ENCODE measurements at places on chromosomes 7 and 10. TPM values are rescaled to one million over a fixed set of nuclear protein-coding genes. Genes with fewer than 3 reads are reported as not detected.

DNA sequence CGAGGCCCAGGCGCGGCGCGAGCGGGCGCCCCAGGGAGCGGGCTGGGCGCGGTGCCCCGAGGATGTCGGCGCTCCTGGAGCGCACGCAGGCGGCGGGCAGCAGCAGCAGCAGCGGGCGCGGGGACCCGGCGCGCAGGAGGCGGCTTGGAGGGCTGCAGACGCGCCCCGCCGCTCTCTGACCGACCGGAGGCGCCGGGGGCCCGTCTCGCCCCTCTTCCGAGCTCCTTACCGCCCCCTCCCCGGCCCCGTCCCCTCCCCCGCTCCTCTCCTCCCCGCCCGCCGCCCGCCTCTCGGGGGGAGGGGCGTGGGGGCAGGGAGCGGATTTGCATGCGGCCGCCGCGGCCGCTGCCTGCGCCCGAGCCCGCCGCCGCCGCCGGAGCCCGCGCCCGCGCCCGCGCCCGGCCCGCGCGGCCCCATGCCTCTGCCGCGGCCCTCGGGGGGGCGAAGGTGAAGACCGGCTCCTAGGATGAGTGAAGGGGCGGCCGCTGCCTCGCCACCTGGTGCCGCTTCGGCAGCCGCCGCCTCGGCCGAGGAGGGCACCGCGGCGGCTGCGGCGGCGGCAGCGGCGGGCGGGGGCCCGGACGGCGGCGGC is at the start of gene NRG3:
Gene NRG3 (plus strand): TSS at position 320 of the 592 bp plus-strand sequence.
- no peak within 1 kb of the TSS for H3K27ac ChIP-seq
- DNase-seq = no peak
- H3K4me1 ChIP-seq = no peaks in the 10 kb centered on the region
- H3K27me3 ChIP-seq = no peaks in the 10 kb centered on the region
- H3K36me3 ChIP-seq = no peaks in the 10 kb centered on the region

DNA sequence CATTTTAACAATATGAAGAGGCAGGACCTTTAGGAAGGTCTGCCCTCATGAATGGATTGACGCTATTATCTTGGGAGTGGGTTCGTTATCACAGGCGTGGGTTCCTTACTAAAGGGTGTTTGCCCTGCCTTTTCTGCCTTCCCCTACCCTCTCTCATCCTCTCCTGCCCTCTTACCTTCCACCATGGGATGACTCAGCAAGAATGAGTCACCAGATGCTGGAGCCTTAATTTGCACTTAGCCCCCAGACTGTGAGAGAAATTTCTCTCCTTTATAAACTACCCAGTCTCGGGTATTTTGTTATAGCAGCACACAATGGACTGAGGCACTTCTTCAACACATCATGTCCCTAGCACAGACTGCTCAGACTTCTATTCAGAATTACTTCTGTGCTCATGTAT is 31.4 kb upstream of the ZNF32 start:
- no peak overlapping the region for H3K4me3 ChIP-seq
- H3K4me1 ChIP-seq = no peaks in the 10 kb centered on the region
- H3K27ac ChIP-seq = no peak overlapping the region
- DNase-seq = peak; percentile 43
- H3K36me3 ChIP-seq = no peaks in the 10 kb centered on the region

DNA sequence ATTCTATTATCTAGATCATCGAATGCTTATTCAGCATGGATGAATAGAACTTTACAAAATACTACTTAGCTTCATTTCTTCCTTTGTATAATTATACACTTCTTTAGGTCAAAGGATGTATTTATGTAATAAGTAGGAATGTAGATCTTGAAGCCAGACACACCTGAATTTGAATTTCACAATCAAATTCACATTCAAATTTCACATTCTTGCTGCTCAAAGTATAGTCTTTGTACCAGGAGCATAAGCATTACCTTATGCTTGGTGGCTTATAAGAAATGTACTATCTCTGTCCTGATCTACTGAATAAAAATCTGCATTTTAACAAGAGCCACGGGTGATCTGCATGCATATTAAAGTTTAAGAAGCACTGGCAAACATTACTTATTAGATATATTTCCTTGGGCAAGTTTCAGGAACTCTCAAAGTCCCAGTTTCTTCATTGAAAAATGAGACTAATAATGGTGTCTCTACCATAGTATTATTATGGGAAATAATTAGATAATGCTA is 112.8 kb downstream of the CACNA2D1 start:
- no peak for DNase-seq
- no peaks in the 10 kb centered on the region for H3K27me3 ChIP-seq
- no peak overlapping the region for H3K4me3 ChIP-seq
- H3K27ac ChIP-seq = no peak overlapping the region

DNA sequence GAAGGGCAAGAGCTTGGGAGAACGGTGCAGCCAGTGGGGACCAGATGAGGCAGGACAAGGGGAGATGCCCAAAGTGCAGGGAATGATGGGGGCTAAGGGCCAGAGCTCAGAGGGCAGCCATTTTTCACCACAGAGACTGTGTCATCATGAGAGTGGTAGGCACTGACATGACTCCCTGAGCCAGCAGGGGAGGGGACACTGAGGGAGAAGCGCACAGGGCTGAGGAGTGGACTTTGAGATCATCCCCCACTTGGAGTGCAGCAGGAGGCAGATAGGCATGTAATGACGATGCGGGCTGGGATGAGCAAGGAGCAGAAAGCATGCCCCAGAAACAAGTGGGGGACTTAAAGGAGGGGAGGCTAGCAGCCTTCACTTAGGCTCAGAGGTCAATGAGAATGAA is 5.2 kb upstream of the SMKR1 start:
- no peak overlapping the region for H3K4me3 ChIP-seq
- no peaks in the 10 kb centered on the region for H3K27me3 ChIP-seq
- H3K27ac ChIP-seq = no peak overlapping the region
- peaks cover 2% of the 10 kb centered on the region for H3K36me3 ChIP-seq

DNA sequence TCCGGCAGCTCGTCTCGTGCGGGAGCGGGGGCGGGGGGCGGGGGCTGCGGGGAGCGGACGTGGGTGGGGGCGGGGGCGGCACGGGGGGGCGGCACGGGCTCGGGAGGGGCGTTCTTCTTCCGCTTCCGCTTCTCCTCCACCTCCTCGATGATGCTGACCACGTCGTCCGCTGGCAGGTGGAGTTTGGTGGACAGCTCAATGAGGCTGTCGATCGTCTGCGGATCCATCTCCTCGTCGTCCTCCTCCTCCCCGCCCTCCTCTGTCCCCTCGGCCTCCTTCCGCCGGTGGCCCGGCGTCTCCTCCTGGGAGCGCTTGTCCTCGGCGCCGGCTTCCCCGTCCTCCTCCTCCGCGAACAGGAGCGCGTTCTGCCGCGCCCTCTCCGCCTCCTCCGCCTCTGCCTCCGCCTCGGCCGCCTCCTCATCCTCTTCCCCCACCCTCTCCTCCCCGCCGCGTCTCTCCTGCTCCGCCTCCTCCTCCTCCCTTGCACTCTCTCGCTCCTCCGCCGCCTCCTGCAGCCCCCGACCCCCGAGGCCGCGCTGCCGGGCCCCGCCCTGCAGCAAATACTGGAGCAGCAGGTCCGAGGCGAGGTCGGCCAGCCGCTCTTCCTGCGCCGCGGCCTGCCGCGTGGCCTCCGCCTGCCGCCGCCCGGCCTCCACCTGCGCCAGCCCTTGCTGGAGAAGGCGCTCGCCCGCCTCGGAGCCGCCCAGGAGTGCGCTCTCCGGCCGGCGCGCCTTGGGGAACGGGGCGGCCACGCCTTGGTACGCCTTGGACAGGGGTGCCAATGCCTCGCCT is 1.9 kb downstream of the VGF start:
- H3K4me3 ChIP-seq = peak overlapping the region; percentile 35
- H3K4me1 ChIP-seq = peaks cover 20% of the 10 kb centered on the region
- H3K36me3 ChIP-seq = peaks cover 22% of the 10 kb centered on the region
- no peak overlapping the region for H3K27ac ChIP-seq

- DNase-seq = no peak
- peaks cover 4% of the 10 kb centered on the region for H3K4me1 ChIP-seq
- no peaks in the 10 kb centered on the region for H3K27me3 ChIP-seq
- H3K36me3 ChIP-seq = no peaks in the 10 kb centered on the region
- no peak overlapping the region for H3K27ac ChIP-seq
Measured at GRCh38 chr7:48108959-48109847, 20.1 kb downstream of the UPP1 start.

DGKB gene
- total RNA-seq = not detected

CALCR gene
- 0.16 TPM for total RNA-seq

Data from K562 (cell line).